ENCODE measurements at places on chromosomes 13 and 19. TPM values are rescaled to one million over a fixed set of nuclear protein-coding genes. Genes with fewer than 3 reads are reported as not detected.

Gene RPL18
- 670 TPM for polyA plus RNA-seq

DNA sequence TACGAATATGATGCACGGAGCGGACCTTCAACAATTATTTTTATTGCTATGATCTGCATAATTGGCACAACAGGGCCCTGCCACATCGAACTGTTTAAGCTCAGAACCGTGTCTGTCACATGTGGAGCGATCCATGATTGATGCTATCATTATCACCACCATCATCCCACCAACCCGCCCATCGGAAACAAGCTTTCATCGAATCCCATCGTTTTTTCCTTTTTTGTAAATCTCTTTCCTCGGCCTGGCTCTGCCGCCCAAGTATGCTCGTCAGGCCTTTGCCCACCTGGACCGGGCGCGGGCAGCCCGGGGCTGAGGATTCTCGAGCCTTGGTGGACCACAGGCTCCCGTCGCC lies 533 bp upstream of the DCAF15 start:
- no peak for DNase-seq

Gene SHANK1
- polyA plus RNA-seq = not detected

DNA sequence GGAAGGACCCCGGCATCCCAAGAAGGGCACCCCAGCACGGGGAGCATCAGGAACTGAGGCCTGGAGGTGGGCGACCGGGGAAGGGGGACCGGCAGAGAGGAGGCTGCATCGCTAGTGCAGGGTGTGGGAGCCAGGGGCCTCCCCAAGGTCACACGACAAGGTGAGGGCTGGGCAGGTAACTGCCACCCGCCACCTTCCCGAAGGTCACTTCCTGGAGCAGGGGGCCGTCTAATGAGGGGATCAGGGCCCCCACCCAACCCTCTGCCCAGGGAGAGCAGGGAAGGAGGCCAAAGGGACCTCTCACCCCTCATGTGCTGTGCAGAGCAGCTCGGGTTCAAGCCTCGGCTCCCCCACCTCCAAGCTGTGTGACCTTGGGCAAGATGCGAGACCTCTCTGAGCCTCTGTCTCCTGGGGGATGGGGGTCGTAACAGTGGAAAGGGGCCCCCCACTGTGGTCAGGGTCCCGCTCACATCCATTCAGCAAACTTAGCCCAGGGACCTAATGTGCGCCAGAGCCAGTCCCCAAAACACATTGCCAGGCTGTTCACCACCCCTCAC lies 6.0 kb downstream of the ZBTB7A start:
- no peak for DNase-seq

Gene PLK5
- polyA plus RNA-seq = not detected

DNA sequence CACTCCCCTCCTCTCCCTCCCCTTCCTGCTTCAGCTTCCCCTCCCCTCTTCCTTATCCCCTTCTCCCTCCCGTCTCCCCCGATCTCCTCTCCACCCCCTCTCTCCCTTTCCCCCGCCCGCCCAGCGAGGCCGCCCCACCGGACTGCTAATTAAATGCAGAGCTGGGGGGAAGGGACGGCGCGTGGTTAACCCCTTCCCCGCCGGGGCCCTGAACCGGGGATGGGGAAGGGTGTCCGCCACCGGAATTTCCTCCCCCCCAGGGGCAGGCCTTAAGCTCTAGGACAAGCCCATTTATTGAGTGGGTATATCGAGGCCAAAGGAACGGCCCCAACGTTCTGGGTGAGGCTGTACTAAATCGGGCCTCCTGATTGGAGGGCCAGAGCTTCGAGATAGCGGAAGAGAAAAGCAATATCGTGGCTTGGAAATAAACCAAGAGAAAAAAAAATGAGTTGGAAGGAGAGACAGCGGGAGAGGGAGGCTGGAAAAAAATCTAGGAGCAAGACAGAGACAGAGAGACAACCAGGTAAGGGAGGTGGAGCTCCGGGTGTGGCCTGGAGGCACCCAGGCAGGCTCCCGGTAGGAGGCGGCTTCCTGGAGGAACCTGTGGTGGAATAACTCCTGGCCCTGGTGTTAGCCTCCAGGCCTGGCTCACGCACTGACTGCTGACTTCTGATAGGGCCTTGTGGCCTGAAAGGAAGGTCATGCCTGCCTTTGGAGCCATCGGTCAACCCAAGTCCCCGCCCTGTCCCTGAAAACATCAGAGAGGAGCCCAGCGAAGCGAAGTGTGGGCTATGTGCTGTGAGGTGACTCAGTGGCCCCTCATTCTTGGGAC lies 11.6 kb upstream of the JUND start:
- no peak for DNase-seq

DNA sequence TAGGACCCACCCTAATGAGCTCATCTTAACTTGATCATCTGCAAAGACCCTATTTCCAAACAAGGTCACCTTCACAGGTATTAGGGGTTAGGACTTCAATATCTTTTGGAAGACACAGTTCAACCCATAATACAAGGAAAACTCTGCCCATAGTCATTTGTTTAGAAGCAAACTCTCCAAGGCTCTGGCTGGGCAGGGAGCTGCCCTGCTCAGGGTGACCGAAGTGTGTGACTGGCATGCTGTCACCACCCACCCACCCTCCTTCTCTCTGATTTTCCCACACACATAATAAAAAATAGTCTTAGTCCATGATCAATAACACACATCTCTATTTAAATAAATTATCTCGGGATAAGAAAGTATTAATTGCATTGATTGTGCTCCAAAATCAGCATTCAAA lies 161.1 kb downstream of the KCTD15 start:
- no peak for DNase-seq

GRCh38 chr19:54473071-54473891 lies at the start of gene CDC42EP5:
CDC42EP5 (minus strand) TSS chr19:54473296; CDS start chr19:54465547, 7,749 bp downstream.
- DNase-seq = no peak

Gene OR10H3
- not detected for polyA plus RNA-seq

Gene FAM32A
- polyA plus RNA-seq = 50.4 TPM

DNA sequence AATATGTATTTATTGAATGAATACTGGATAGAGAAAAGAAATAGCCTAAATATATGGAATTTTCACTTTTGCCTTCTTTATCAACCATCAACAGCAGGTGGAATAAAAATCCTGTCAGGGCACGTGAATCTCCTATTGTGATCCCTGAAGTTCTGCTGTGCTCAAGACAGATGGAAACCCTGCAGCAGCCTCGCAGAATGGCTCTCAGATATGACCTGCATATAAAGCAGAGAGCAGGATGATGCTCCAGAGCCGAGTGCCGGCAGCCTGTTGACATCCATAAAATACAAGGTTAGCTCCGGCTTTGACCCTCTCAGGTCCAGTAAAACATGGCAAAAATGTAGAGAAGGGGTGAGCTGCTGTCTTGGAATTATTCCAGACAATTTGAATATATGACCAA lies 659.3 kb downstream of the DIAPH3 start:
- DNase-seq = no peak

Gene KLHL1
- polyA plus RNA-seq = not detected

GRCh38 chr19:49906879-49907564 lies 10.3 kb upstream of the IL4I1 start:
- DNase-seq = no peak

DNA sequence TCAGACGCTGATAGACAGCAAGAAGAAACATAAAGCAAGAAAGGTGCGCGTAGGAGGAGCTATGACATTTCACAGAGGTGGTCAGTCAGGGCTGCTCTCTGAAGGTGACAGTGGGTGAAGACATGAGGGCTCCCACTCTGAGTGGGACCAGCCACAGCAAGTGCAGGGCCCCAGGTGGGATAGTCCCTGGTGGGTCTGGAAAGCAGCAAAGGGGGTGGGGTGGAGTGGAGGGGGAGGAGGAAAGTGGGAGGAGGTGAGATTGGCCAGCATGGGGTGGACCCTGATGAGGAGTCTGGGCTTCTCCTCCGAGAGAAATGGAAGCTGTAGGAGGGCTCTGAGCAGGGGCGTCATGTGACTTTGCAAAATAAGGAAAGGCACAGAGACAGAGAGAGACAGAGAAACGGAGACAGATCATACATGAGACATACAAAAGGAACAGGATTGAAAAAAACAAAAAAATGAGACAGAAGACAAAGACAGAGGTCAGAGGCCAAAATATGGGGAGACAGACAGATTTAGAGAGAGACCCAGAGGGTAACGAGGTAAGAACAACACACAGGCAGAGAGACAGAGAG lies 2.7 kb downstream of the MAP4K1 start:
- DNase-seq = no peak

GRCh38 chr19:958967-959855 lies 24.9 kb upstream of the WDR18 start:
- no peak for DNase-seq

Gene TNFRSF19
- polyA plus RNA-seq = 0.27 TPM

GRCh38 chr13:91400063-91400399 lies 1.6 kb downstream of the GPC5 start:
- DNase-seq = no peak

Gene SIGLECL1
- polyA plus RNA-seq = not detected

DNA sequence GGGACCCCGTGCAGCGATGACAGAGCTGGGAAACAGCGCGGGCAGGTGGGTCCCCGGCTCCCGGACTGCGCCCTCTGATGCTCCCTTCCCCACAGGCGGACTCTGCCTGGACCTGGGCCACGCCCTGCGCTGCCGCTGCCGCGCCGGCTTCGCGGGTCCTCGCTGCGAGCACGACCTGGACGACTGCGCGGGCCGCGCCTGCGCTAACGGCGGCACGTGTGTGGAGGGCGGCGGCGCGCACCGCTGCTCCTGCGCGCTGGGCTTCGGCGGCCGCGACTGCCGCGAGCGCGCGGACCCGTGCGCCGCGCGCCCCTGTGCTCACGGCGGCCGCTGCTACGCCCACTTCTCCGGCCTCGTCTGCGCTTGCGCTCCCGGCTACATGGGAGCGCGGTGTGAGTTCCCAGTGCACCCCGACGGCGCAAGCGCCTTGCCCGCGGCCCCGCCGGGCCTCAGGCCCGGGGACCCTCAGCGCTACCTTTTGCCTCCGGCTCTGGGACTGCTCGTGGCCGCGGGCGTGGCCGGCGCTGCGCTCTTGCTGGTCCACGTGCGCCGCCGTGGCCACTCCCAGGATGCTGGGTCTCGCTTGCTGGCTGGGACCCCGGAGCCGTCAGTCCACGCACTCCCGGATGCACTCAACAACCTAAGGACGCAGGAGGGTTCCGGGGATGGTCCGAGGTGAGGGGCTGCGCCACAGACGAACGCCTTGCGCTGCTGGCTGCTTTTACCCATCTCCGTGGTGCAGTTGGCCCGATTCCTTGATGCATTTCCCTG lies 7.8 kb upstream of the SELENOV start:
- no peak for DNase-seq

DNA sequence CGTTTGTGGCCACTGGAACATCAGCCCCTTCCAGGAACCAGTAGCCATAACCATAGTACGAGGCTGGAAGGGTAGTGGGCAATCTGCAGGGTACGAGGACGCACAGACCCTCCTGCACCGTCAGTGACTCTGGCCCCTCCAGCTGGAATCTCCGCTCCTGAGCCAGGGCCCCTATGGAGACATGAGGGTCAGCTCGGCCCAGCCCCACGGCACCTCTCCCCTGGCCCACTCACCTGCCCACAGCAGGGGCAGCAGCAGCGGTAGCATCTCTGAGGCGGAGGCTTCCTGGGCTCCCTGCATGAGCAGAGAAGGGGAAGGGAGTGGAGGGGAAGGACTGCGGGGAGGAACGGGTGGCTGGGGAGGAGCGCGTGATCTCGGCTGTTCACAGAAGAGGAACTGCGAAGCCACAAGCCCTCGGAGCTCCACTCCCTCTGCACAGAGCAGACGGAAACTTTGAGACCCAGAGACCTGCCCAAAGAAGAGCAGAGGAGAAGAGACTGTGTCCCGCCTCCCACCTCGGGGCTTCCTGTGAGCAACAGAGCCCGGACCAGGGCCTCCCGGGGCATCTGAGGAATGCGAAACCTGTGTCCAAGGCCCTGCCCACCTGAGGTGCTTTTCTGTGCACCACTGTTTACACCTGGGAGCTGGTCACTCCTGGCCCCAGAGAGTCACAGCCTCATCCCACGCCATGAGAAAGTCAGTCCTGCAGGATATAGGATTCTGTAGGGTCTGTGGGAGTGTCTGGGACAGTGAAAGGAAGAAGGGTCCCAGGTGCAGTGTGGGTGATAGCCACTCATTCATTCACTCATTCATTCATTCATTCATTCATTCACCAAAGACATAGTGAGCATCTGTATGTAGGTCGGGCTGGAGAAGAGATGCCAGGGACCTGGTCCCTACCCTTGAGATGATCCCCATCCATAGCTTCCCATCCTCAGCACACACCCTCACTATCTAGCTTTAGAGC lies at the start of gene SIGLEC6:
SIGLEC6 (minus strand) TSS at position 322 of the 967 bp plus-strand sequence; CDS start at position 300, 22 bp downstream.
- DNase-seq = peak; percentile 37

GRCh38 chr13:79482281-79482970 lies 1.5 kb downstream of the NDFIP2 start:
- no peak for DNase-seq

DNA sequence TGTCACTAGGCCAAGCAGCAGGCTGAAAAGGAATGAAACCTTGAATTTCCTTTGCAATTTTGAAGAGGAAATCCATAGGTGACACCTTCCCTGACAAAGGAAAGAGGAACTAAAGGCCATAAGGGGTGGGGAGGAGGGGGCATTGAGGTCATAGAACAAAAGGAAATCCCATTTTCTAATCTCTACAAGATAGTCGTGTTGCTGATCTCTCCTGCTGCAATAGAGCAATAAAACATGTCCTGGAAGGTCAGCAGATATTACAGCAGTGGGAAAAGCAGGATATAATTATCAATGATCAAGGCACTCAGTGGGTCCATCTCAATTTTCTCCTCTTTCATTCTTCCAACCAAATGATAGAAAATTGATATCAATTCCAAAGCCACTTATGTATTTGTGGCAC lies 20.3 kb upstream of the RAP2A start:
- DNase-seq = no peak

- no peak for DNase-seq
Measured at GRCh38 chr13:104816726-104817125, 1718.7 kb downstream of the EFNB2 start.

DNA sequence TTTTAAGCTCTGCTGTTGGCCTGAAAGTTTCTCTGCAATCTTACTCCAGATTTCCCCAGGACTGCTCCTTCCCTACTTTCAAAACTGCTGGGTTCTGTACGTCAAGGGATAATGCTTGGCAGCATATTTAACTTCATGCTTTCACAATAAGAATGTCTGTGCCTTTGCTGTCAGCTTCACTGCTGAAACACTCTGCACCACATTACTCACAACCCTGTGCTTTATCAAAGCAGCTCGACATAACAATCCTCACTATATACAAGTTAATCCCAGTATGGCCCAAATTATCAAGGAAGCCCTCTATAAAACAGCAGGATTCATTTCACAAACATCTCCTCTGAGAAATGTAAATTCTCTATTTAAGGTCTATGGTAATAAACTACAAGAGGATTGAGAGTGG lies 17.5 kb downstream of the LATS2 start:
- no peak for DNase-seq

Gene ZNF155
- polyA plus RNA-seq = 2.0 TPM

- no peak for DNase-seq
Measured at GRCh38 chr13:38530492-38530891, 156.4 kb upstream of the FREM2 start.

Data from liver (tissue), 10 donors.